Cortex of kidney (tissue), 1 donor: ENCODE measurements at places on chromosomes 11 and 22.

GRCh38 chr22:20644071-20644642, 129.8 kb upstream of the SERPIND1 start:
- DNase-seq = no peak

- no peak for DNase-seq
These were observed 149.4 kb upstream of the SNX19 start for GRCh38 chr11:131065435-131066413.

DNA sequence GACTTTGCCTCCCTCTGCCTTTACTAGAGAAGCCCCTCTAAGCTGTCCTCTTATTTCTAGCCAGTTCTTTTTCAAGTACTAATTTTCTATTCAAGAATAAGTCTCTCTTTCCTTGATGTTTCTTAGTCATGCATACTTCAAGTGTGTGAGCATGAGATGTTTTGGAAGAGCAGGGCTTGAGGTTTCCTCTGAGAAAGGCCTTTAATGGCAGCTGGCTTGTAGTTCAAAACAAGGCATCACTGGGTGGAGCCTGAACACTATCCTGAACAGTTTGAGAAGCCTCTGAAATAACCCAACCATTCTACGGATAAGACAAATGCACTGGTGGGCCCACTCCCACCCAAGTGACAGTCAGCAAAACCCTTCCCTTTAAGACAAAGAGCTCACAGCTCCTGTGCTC, 37.6 kb downstream of the CLDN25 start:
- DNase-seq = no peak

GRCh38 chr22:39616051-39616450, 45.5 kb downstream of the CACNA1I start:
- no peak for DNase-seq

- no peak for DNase-seq
These were observed 69.2 kb downstream of the SCN3B start for GRCh38 chr11:123585206-123585605.

GRCh38 chr11:134727204-134727603, 315.2 kb upstream of the B3GAT1 start:
- DNase-seq = no peak

DNA sequence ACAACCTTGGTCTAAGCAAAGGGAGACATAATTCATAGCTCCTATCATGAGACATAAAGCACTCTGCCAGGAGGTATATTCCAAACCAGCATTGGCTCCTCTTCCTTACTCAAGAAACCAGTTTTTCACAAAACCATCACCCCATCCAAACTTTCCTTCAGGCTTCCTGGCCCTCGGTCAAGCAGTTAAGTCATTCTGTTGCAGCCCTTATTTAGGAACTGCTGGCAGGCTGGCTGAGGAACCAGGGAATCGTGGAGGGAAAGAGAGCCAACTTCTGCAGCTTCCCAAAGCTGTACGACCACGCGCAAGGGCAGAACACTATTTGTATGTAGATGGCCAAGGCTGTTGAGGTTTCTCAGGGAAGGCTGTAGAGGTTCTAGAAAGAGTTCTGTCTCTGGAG, 680 bp downstream of the IFT46 start:
- no peak for DNase-seq

- no peak for DNase-seq
These were observed 192.6 kb upstream of the PITPNB start for GRCh38 chr22:28111501-28112189.

DNA sequence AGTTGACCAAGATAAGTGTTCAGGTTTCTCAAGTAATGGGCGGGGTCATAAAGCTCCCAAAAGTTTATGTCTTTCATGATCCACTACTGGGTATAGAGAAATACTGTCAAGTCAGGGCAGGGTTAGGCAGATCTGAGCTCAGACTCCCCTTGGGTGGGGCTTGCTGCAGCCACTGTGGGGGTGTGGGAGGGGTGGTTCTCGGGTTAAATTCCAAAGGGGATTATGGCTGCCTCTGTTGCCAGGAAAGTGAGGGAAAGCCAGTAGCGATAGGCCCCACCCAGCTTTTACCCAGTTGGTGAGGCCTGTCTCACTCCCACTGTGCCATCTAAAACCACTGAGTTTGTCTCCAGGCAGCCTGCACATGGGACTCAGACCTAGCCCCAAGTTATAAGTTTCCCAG, 37.8 kb downstream of the DLG2 start:
- no peak for DNase-seq

GRCh38 chr11:100999756-101000155, 129.9 kb downstream of the PGR start:
- DNase-seq = no peak

DNA sequence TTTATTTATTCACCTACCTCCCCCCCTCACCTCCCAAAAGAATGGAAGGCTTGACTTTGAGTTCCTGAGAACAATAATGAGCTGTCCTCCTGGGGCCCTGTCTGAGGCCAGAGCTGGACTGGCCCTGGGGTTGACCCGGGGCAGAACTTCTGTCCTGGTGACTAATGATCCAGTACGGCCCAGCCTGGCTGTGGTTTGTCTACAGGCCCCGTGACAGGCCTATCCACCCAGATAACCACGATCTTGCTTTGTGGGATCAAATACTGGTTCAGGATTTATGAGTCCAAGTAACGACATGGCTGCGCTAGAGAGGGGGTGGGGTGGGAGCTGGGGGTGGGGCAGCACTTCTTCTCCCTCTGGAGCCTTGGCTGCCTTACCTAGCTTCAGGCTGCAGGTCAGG, 81.5 kb downstream of the WT1 start:
- DNase-seq = no peak

DNA sequence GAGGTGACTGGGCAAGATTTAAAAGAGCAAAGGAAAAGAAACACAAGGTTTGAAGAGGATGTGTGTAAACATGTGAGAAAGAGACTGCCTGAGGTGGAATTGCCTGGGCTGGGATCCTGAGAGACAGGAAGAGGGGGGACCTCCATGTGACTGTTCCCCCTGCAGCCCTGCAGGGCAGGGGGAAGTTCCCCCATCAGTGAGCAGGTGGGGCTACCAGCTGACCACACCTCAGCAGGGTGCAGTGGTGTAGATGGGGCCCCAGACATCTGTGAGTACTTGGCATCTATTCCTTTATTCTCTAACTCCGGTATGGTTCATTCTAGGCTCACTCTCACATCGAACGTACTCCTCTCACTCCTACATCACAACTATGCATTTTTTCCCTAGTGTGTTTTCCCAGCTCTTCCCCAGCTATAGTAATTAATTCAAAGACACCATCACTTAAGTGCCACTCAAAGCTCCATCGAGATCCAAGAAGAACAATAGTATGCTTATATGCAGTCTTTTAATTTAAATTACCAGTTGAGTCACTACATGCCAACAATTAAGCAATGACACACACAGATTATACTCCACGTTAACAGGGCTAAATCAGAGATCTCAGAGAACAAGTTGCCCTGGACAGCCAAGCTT, 42.7 kb downstream of the LGR4 start:
- DNase-seq = no peak

DNA sequence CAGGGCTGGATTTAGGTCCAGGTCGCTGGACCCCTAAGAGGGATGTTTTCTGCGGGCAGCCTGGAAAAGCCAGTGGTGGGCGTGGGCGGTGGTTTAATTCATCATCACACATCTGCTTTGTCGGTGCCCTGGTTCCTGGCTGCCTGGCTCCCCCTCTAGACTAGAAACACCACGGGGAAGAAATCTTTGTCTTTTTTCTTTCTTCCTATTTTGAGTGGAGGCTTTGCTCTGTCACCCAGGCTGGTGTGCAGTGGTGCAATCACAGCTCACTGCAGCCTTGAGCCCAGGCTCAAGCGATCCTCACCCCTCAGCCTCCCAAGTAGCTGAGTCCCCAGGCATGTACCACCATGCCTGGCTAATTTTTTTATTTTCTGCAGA, 86.6 kb upstream of the LINC01488 start:
- no peak for DNase-seq

- DNase-seq = no peak
These were observed 19.3 kb downstream of the ART5 start for GRCh38 chr11:3622521-3622920.

DNA sequence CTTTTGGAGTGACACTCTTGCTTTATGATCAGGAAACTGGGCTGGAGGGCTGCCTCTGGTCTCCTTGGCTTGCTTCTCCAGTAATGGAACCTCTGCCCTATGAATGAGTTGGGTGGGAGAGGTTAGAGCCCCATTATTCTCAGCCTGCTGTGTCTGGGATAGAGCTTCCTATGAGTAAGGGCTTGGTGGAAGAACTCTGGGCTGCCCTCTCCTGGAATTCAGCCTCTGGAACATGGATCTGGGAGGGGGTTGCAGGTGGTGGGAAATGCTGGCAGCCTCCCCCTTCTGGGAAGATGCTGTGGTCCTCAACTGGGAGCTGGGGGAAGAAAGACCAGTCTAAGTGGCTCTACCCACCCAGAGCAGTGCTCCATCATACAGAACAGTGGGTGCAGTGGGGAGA, 81.8 kb upstream of the SYN3 start:
- DNase-seq = no peak

- DNase-seq = no peak
These were observed 146.5 kb downstream of the ELP4 start for GRCh38 chr11:31656051-31656450.

DNA sequence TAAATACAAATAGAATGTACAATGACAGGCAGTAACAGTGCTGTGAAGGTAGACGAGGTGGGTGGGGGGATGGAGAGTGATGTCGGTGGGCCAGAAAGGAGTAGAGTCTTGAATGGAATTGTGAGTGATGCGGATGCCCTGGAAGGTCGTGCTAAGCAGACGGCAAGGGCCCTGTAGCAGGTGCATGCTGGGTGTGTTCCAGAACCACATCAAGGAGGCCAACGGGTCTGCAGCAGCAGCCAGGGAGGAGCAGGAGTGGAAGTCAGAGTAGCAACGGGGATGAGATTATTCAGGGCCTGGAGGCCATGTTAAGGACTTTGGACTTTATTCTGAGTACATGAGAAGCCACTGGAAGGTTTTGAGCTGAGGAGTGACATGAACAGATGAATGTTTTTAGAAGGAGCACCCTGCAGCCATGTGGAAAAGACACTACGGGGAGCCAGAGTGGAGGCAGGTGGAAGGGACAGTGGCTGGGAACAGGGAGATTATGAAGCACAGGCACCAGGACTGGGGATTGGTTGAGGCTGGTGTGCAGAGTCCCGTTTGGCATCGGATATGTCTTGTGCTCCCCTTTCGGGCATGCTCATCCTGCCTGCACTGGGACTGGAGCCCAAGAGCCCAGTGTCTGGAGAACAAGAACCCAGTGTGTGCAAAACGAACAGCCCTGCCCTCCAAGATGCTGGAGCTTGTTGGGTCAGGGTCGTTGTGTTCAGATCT, 74.1 kb downstream of the COMMD9 start:
- no peak for DNase-seq

GRCh38 chr11:33643167-33643824, 57.3 kb downstream of the C11orf91 start:
- no peak for DNase-seq

DNA sequence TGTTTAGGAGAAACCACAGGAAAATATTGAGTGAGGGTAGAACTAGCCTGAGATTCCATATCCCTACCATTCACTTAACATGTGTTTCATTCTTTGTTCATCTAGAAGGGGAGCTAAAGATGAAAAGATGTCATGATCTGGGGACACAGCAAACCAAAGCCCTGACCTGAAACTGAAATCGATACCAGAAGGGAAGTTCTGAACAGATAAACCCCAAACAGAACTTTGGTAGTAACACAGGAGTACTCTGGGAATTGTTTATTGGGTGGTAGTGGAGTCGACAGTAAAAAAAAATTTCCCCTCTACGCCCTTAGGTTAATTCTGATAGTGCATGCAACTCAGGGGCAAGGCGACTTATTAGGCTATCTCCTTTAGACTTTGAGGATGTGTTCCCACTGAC, 27.2 kb downstream of the OR2AT4 start:
- no peak for DNase-seq

DNA sequence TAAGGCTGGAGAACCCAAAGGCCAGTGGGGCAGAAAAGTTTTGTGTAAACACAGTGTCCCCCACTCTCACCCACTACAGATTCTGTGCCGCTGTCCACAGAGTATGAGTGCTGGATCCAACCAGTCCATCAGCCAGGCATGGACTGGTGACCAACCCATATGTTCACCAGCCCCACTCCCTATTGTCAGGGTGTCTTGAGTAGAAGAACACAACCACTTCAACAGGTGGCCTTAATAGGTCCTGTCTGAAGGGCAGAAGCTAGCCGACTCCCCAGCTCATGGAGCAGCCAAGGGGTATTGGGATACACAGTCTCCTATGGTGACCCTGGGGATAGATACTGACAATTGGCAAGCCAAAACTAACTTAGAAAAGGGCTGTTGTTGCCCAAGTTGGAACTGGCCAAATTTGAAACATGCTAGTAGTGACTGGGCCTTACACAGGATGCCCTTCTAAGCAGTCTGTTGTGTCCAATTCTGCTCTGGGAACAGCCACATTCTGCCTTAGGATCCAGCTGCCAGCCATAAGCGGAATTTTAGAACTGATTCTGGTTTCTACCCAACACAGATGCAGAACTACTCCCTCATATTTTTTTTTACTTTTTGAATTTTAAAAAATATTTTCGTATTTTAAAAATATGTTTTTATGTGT, 19.8 kb upstream of the PGM2L1 start:
- DNase-seq = no peak

GRCh38 chr11:102891736-102892135, 17.0 kb upstream of the MMP12 start:
- no peak for DNase-seq

GRCh38 chr22:41471568-41471967, 2.7 kb downstream of the ACO2 start:
- DNase-seq = no peak

GRCh38 chr22:38879108-38879729, 7.2 kb upstream of the CBX6 start:
- DNase-seq = no peak

DNA sequence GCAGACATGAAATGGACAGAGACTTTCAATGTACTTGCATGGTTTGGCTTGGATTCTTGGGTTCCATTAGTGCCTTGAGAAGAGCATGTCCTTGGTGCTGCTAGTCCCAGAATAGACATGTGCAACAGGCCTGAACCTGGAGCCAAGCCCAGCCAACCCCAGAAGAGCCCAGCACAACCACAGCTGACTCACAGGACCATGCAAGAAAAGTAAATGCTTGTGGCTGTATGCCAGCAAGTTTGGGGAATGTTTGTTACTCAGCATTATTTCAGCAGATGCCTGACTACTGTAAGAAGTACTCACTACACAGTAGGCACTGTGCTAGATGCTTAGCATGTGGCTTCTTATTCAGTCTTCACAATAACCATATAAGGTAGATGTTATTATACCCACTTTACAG, 39.2 kb upstream of the HMGXB4 start:
- no peak for DNase-seq

- DNase-seq = no peak
These were observed 50.0 kb upstream of the CCDC89 start for GRCh38 chr11:85735876-85736460.
